ENCODE measurements at places on chromosomes 4 and X. TPM values are rescaled to one million over a fixed set of nuclear protein-coding genes. Genes with fewer than 3 reads are reported as not detected.

NAT8L gene
- 228 TPM for total RNA-seq

TLR7 gene
- 1.9 TPM for total RNA-seq

IDUA gene
- 64.9 TPM for total RNA-seq

SPANXN4 gene
- not detected for total RNA-seq

ABCD1 gene
- 4.9 TPM for total RNA-seq

S100P gene
- total RNA-seq, result not detected

TCEAL4 gene
- 106 TPM for total RNA-seq

USP51 gene
- total RNA-seq, result 5.6 TPM

CLTRN gene
- 0.48 TPM for total RNA-seq

CTAG1A gene
- not detected for total RNA-seq

NUDT11 gene
- total RNA-seq, result 22.0 TPM

LRAT gene
- 0.96 TPM for total RNA-seq

PRRG3 gene
- total RNA-seq, result 18.2 TPM

GSX2 gene
- not detected for total RNA-seq

CLDN34 gene
- 1.9 TPM for total RNA-seq

ETDA gene
- total RNA-seq, result not detected

PCDH18 gene
- total RNA-seq, result 3.2 TPM

ENOX2 gene
- total RNA-seq, result 18.1 TPM

USP53 gene
- 24.4 TPM for total RNA-seq

JCHAIN gene
- total RNA-seq, result 2.1 TPM

COL4A6 gene
- 0.31 TPM for total RNA-seq

DUSP21 gene
- not detected for total RNA-seq

STARD8 gene
- 11.6 TPM for total RNA-seq
